Stimulated activated CD8-positive, alpha-beta memory T cell treated with anti-CD3 and anti-CD28 coated beads, Interleukin-4, amount 100 ng/mL, for 1 hour (primary cell): ENCODE measurements at places on chromosomes 7 and 10.

- no peak for DNase-seq
Measured at GRCh38 chr10:19014034-19014433, 34.6 kb upstream of the MALRD1 start.

GRCh38 chr10:22704471-22704911 is 9.9 kb downstream of the PIP4K2A start:
- DNase-seq: no peak

GRCh38 chr10:124125305-124126116 is 32.1 kb upstream of the CHST15 start:
- no peak for DNase-seq

- DNase-seq: no peak
Measured at GRCh38 chr10:97612386-97612785, 20.9 kb downstream of the MORN4 start.

- DNase-seq: no peak
Measured at GRCh38 chr7:728602-729001, 1.5 kb upstream of the PRKAR1B start.

DNA sequence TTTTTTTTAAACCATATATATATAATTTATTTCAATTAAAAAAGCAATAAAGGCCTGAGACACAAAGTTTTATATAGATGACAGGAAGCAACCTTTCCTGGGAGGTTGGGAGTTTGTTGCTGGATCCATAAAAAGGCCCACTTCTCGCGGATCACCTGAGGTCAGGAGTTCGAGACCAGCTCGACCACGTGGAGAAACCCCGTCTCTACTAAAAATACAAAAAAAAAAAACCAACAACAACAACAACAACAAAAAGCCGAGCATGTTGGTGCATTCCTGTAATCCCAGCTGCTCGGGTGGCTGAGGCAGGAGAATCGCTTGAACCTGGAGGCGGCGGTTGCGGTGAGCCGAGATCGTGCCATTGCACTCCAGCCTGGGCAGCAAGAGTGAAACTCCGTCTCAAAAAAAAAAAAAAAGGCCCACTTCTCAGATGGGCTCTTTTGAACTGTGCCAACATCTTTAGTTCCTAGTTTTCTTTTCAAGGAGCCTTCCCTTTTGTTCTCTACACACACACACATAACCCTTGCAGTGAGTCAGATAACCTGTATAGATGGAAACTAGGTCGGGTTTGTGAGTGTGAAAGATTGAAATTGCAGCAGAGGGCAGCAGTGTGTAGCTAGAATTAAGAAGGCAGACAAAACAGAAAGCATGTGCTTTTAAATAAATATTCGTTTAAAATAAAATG is 1.2 kb upstream of the SMNDC1 start:
- no peak for DNase-seq

GRCh38 chr10:72588266-72588665 is 37.6 kb downstream of the MICU1 start:
- DNase-seq: no peak

DNA sequence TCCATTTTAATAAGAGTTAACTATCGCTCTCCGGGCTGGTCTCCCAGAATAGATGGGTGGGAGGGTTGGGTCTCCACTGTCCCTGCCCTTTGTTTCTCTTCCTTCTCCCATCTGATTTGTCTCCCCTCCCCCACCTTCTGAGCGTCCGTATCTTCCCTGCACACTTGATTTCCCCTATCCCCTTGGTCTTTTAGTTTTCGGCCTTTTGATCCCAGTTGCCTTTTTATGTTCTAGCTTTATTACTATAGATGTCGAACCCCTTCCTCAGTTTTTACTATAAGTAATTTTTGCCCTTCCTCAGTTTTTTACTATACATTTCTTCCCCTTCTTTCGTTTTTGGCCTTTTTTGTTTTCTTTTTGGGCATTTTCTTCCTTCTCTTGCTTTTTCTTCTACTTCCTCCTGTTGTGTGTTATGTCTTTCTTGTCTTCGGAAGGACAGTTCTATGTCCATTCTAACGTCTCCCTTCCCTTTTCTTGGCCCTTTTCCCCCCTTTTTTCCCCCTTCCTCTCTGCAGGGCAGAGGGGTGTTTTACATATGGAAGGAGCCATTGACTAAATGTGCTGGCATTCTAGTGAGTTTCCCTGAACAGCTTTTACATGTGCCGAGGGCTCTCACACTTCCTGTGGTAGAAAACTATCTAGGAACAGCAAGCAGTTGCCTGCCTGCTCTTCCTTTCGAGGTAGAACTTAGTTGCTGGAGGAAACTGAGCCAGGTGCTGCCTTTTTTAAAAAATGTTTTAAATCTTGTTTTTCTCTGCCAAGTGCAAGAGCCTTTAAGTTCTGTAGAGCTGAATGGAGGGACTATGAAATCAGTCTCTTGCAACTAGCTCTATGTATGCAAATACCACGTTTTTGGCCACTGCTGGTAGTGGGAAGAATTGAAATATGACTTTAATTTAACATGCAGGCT is 2.8 kb downstream of the TET1 start:
- DNase-seq: no peak

DNA sequence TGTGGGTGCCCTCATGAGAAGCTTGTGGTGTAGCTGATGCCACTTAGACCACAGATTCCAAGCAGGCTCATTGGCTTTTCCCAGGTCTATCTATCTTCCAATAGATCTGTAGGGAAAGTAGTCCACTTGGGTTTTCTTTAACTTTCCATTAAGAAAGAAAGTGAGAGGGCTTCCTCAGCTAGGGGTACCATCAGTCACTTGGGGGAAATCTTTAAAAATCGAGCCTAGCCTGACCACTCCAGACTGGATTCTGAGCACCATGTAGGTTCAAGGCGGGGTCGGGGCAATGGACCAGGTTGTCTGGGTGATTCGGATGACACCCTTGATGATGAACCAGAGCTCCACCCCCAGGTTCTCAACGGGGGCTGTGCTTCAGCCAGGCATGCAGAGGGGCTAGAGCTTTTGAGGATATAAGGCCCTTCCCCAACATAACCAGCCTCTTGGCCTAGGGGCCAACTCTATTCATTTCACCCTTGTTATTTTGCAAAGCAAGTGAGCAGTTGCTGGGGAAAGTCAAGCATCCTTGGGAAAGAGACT is 27.0 kb downstream of the ITPRIP start:
- DNase-seq: no peak

DNA sequence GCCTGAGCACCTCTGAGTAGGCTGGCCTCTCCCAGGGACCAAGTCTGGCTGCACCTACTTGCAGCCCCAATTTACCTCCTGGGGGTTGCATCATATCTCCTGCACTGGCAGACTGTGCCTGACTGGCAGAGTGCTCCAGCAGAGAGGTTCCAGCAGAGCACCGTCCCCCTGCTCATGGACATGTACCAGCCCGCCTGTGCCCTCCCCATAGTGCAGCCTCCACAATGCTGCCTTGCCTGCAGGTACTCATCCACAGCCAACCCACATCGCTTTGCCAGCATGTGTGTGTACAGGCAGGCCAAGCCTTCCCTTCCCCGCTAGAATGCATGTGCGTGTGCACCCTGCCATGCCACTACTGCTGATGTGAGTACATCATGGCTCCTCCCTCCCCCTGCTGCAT is 105.5 kb upstream of the NPSR1 start:
- no peak for DNase-seq

DNA sequence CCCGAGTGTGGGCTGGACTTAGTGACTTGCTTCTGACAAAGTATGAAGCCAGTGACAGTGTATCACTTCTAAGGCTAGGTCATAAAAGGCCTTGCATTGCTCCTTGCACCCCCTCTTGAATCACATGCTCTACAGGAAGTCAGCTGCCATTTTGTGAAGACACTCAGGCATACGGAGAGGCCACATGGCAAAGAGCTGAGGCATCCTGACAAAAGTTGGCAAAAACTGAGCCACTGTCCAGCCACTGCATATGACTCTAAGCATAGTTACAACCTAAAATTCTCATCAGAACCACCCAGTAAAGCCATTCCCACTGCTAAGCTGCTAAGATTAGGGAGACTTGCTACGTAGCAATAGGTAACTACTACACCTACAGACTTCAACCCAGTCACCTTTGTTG is 18.6 kb downstream of the COBL start:
- DNase-seq: no peak

DNA sequence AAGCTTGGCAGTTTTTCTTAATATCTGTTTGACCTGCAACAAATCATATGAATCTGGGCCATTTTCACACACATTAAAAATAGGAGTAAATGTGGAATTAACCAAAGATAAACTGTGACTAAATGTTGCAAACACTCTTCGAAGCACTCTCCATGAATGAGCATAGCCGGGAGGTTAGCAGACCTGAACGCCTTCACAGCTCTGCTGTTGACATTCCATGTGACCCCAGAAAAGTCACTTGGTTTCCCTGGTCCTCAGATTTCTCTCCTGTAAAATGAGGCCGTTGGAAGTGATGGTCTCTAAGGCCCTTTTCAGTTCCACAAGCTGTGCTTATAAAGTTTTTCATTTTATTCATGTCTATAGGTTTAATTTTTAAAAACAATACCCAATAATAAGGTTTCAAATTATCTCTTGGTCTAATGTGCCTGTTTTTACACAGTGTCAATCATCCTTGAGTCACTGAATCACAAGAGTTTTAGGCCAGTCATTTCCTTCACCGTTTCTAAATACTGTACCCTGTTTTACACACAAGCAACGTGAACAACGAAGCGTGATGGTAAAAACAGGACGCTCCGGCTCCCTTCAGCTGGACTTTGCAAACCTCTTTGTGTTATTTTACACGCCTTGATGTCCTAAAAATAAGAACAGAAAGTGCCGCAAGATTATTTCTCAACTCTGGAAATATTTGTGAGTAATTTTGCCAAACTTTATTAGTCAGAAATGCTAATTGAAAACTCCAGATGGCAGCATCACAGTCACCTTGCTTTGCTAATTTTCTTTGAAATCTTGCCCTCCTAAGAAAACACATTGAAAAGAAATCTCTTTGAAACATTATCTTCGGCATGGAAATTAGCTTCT is 38.6 kb upstream of the MET start:
- no peak for DNase-seq

DNA sequence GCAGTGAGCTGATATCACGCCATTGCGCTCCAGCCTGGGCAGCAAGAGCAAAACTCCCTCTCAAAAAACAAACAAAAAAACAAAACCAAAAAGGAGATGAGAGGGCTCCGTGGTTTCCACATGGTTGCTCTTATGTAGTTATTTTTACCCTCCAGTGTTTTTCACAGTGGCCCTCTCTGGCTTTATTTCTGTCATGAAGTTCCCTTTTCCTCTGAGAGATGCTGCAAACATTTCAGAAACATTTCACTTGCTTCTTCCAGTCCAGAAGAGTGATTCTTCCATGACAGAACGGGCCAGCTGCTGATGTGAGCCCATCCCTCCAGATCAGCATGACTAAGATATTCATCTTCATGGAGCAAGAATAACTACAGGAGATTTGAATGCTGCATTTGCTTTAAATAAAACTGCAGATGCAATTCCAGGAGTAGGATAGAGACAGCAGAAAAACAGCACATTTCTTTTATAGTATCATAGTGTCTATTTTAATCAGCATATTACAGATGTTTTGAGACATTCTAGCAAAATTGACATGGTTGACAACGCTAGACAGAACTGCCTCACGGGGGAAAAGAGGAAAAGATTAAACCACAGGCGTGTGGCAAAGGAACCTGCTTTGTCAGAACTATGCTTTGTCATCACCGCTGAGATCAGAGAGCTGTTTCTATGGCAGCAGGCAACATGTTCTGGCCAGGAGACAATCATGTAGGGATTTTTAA is 40.3 kb downstream of the NRCAM start:
- DNase-seq: no peak

DNA sequence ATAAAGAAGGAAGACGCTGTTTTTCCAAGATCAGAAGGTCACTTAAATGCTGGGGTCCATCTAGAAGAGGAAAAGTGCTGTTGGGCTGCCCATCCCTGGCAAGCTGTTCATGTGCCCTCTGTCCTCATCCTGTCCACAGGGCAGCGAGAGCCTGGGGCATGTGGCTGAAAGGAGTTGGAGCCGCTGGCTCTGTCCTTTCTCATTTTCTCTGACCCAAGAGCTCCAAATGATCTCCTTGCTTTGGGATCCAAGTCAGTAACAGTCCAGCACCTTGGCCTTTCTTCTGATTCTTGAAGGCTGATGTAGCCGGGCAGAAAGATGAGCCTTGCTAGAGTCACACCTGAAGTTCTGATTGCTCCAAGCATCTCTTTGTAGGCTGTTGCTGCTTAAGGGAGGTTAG is 44.4 kb downstream of the SPDYE5 start:
- no peak for DNase-seq

- DNase-seq: no peak
Measured at GRCh38 chr7:55022002-55022985, 3.5 kb downstream of the EGFR start.

GRCh38 chr7:157558061-157558460 is 221.3 kb downstream of the DNAJB6 start:
- DNase-seq: no peak

DNA sequence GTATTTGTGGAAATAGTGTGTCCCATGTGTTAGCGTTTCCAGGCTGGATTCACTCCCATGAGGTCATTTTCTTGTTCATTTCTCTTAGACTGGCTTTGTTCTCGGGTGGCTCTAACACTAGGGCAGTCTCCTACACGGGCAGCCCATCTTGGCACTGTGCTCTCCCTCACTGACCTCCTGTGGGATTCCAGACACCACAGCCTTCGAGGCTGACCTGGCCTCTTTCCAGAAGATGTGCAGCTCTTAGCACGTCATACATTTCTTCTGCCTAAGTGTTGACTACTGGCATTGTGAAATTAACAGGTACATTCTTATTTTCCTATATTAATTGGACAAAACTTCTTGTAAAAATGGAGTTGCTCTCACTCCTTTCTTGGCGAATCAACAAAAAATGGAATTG is 72.8 kb downstream of the INSYN2A start:
- no peak for DNase-seq

- no peak for DNase-seq
Measured at GRCh38 chr10:4390219-4390618, 435.8 kb upstream of the AKR1E2 start.

- DNase-seq: no peak
Measured at GRCh38 chr7:125059861-125060456, 130.3 kb upstream of the POT1 start.

DNA sequence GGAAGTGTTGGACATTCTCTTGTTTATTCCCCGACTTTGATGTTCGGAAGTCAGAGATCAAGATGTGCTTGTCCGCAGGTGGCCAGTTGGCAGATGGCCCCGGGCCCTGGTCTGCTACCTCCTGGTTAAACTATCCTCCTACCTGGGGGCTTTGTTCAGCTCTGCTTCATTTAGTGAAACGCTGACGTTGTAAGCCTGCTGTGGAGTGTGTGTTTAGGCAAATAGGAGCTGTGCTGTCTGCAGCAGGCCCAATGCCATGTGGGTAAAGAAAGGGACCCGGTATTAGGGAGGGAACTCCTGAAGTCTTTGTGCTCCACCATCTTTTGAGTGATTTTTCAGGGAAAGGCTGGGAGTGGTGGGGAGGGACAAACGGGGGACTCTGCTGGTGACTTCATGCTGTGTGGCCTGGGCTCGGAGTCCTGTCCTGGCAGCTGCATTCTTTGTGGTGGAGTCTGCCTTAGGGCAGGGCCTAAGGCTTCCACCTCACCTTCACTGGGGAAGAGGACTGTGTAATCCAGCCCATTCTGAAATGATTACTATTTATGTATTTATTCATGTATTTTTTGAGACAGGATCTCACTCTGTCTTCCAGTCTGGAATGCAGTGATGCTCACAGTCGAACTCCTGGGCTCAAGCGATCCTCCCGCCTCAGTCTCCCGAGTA is 171.1 kb upstream of the KLF6 start:
- DNase-seq: no peak
